Cerebellar cortex (tissue), 1 donor: ENCODE measurements at places on chromosomes 12 and 14.

GRCh38 chr14:34754687-34755086 lies 40.3 kb upstream of the CFL2 start:
- DNase-seq, result no peak

DNA sequence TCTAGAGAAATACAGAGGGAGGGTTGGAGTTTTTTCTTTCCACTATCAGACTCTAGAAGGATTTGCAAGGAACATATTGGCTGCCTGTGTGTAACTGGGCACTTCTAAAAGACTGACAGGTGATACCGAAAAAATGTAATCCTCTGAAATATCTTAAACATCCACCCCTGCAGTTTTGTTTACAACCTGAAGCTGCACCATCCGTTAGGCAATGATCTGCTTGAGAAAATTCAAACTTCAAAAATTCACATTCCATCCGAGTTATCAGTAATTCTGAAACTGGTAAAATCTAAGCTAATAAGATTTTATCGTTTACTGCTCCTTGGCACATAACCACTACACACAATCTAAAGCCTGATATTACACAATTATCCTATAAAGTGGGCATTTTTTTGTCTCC lies 528.6 kb downstream of the FUT8 start:
- DNase-seq, result no peak

DNA sequence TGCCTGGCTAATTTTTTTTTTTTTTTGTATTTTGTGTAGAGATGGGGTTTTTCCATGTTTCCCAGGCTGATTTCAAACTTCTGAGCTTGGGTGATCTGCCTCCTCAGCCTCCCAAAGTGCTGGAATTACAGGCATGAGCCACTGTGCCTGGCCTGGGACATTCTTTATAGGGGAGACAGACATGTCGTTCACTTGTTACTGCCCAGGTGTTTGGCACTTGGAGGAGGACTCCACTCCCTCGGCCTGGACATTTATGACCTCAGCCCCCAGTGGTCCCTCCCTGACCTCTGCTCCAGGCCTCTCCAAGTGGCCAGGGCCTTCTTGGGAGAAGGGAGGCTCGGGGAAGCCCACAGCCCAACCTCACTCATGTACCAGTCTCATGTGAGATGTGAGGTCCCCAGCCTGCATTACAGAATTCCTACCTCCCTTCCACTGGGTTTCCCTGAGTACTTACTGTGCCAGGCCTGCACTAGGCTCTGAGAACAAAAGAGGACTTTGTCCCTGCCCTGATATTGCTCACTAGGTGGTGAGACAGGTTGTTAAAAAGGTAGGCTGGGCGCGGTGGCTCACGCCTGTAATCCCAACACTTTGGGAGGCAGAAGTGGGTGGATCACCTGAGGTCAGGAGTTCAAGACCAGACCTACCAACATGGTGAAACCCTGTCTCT lies 9.7 kb upstream of the POP5 start:
- DNase-seq, result no peak

DNA sequence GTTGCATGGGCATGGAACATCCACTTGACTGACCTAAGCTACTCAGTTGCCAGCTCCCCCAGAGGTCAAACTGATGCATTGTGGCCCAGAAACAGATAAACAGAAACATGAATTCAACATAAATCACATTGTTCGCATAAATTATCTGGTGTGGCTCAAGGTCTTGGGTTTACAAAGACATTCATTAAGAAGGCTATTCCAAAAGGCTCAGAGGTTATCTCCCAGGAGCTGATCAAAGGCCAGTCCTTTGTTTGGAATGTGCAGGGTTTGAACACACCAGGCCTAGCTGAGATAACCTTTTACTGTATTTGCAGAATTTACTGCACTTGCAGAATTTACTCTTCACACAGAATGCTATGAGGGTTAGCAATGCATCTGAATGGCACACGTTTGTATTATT lies 96.4 kb upstream of the DCD start:
- DNase-seq, result no peak

DNA sequence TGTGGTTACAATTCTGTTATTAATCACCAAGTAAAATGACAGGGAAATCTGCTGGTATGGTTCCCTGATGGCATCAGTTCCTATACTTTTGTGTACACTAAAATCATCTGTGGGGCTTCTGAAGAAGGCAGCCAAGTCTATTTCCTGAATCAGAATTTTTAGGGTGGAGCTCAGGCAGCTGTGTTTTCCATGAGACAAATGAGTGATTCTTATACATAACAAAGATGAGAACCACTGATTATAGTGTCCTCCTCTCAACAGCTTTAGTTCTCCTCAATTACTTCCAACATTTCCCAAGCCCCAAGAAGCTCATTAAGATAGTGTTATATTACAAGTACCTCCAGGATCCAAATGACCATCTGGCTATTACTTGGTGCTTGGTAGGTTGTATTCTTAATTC lies 64.5 kb upstream of the USP44 start:
- no peak for DNase-seq

DNA sequence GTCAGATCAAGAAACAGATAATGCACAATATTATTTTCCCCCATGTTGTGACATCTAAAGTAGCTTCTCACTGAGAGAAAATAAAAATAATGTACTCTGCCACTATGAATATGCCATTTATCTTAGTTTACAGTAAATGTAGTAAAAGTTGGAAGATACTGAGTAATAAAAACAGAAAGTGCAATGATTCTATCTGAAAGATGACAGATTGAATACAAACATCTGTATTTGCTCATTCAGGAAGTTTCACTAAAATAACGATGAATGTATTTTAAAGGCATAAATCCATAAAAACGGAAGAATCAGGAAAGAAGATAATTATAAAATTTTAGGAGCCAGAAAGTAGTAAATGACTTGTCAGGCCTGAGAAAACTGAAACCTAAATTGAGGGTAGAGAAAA lies 18.2 kb downstream of the SLC35F4 start:
- DNase-seq, result no peak

GRCh38 chr12:56206452-56207166 lies 15.1 kb downstream of the RNF41 start:
- peak; percentile 66 for DNase-seq

GRCh38 chr12:51419425-51420193 lies 5.0 kb upstream of the SLC4A8 start:
- peak; percentile 32 for DNase-seq

- DNase-seq, result peak; percentile 81
Measured at GRCh38 chr14:100383727-100384158, 60.6 kb downstream of the SLC25A47 start.

DNA sequence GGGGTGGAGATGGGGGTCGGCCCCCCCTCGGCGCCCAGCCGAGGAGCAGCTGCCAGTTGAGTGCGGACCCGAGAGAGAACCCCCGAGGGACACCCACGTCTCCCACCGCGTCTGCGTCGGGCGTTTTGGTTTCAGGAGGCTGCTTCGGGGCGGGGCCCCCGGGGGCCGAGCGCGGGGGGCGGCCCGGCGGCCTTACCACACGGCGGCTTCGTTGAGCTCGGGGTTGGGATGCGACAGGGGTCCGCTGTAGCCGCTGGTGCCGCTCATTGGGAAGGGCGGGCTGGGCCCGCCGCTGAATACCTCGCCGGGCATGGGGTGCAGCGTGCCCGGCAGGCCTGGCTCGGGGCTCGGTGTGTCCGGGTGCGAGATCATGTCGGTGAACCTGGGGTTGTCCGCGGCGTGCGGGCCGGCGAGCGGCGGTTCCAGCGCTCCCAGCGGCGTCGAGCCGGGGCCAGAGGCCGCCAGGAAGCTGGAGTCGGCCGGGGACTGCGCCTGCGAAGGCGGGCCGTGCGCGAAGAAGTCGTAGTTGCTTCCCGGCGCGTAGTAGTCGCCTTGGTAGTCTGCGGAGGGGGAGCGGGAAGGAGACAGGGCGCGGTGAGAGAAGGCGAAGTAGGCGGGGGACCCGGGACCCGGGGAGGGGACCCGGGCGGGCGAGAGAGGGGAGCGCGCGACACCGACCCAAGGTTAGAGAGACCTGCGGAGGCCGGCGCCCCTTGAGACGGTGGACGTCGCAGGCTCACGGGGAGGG lies 8.5 kb downstream of the LHX5 start:
- no peak for DNase-seq

- DNase-seq, result no peak
Measured at GRCh38 chr14:48429512-48429911, 754.1 kb upstream of the MDGA2 start.

GRCh38 chr14:105765893-105766614 lies 239.7 kb downstream of the TMEM121 start:
- DNase-seq, result no peak

GRCh38 chr14:73662487-73662943 lies 17.7 kb downstream of the DNAL1 start:
- DNase-seq, result peak; percentile 31

- no peak for DNase-seq
Measured at GRCh38 chr12:26823390-26823789, 9.6 kb downstream of the ITPR2 start.

GRCh38 chr14:53715193-53715721 lies 241.4 kb downstream of the BMP4 start:
- DNase-seq, result peak; percentile 74

DNA sequence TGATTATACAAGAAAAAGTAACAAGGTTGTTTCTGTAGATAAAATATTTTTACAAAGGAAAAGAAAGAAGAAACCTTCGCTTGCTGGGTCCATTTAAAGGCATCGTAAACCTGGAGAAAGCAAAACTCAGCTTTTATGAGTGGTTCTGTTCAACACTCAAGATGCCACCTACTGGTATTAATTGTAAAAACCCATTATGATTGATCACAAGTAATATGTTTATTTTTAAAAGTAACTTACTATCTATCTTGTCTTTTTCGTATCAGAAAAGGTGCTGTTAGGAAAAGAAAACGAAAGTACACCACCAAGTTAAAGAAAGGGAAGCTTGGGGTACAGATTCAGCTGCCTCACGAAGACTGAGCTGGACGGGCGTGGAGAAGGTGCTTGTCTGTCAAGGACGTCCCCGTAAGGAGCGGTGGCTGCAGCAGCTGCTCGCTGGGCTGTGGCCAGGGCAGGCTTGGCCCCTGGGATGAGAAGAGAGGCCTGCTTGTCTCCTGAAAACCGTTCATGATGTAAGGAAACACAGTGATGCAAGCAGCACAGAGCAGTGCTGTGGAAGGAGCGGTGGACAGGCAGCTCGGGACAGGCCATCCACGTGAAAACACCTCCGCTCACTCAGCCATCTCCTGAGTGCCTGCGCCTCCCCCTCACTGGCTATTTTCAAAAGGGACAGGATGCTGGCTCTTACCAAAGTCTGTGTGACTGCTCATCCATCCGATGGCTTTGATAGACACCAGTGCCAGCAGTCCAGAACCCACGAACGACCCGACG lies 25.0 kb downstream of the SLC15A4 start:
- DNase-seq, result no peak

DNA sequence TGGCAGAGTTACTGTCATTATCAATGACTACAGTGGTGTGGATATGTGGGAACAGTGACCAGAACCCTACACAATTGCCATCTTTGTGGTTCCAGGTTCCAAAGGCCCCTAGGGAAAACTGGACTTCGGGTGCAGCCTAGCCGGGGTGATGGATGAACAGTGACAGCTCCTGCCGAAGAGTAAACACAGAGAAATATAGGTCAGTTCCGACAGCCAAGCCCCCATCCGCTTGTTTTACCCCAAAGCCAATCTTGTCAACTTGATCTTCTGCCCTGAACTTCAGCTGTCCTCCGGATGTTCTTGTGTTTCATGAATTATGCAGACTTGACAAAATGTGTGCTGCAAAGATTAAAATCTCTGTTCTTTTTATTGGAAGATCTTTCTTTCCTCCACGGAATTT lies 200.4 kb upstream of the SRRM4 start:
- DNase-seq, result no peak

DNA sequence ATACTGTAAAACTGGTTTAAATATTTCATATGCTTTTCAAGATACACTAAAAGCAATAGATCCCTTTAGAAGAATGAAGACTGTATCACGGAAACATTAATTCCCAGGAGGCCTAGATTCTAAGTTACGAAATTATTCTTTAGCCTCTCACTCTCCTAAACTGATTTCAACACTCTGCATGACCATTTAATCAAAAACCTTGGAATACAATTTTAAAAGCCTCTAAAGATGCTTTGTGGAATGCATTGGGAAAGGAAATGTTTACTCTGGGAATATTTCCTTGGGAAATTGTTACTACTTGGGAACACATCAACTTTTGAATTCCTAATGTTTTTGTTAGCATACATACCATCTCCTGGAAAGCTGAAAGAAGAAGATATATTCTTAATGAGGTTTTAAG lies 255.7 kb upstream of the FAR2 start:
- DNase-seq, result no peak

DNA sequence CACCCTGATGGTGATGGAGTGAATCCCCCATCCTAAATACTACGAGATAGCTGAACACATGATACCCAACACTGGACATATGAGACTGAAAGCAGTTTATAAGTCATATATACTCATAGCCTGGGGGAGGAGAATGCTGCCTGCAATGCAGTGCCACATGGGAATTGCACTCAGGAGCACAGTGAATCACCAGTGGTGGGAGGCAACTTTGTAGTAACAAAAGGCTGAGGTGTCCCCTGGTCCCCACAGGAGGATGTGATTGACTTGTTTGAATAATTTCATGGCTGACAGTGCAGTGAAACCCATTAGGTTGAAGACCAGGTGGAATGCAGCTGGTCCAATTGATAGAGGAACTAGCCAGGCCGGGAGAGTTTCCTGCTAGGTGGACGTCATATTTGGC lies 20.2 kb downstream of the CCDC38 start:
- no peak for DNase-seq

DNA sequence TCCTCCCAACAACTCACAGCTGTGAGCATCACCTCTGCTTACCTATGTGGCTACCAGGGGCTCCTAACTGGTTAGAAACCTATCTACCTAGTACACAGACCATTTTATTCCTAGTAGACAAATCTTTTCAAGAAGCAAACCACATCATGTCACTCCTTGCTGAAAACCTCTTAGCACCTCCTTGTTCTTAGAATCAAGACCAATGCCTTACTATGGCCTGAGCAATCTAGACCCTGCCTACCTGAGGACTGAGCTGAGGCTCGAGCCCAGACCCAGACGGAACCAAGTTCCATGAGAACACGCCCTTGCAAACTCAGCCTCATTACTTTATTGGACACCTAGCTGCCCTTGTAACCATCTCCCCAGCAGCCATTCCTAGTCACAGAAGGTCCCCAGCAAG lies 32.6 kb downstream of the CMKLR1 start:
- DNase-seq, result no peak

GRCh38 chr14:49865431-49865859 lies 12.9 kb upstream of the NEMF start:
- DNase-seq, result peak; percentile 81

- DNase-seq, result no peak
Measured at GRCh38 chr12:66956300-66956699, 277.4 kb upstream of the GRIP1 start.

DNA sequence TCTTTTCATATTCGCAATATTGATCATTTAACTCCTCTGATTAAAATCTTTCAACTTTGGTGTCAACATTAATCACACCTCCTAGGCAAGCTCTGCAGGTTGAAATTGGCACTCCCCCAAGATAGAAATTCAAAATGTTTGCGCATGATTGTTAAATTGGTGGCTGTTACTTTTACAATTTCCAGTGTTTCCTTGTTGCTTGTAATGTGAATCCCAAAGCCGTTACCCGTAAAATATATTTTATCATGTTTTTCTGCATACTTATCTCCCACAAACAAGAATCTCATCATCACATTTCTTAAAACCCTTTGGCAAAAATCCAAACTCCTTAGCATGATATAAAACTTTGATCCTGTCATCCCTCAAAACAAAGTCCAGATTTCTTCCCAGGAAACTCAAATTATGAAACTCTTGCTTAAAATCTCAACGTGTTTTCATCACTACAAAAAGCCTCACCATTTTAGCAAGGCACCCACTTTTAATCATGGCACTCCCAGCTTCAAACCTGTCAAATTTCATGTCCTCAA lies 14.7 kb downstream of the RTL1 start:
- DNase-seq, result no peak
